HS-27A (cell line): ENCODE measurements at places on chromosomes 3 and 15.

DNA sequence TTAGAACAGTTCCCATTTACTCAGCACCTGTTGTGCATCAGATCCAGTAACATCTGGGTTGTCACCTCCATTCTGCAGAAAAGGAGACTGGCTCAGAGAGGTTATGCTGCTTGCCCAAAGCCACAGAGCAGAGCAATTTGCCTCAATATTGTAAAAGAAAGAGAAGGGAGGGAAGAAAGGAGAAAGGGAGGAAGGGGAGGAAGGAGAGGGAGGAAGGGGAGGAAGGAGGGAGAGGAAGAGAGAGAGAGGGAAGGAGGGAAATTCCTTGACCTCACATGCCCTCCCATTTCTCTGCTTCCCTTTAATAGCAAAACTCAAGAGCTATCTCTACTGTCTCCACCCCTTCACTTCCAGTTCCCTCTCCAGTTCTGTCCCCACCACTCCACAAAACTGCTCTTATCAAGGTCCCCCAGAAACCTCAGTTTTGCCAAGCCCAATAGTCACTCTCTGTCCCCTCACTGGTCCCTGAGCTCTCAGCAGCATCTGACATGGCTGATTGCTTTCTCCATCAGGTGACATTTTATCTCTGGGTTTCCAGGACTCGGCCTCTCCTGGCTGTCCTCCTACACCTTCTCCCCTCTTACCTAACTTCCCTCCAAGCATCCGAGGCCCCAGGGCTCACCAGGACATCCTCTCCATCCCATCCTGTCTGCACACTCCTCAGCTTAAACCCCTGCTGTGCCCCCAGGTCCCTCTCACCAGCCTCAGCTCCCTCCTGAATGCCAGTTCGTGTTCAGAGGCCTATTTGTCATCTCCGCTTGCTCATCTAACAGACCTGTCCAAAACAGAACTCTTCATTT lies 104.7 kb upstream of the LINGO1 start:
- DNase-seq, result no peak

- no peak for DNase-seq
Measured at GRCh38 chr3:5948084-5948483, 760.6 kb downstream of the EDEM1 start.

- DNase-seq, result no peak
Measured at GRCh38 chr15:55829826-55830225, 86.9 kb upstream of the PRTG start.

- no peak for DNase-seq
Measured at GRCh38 chr3:30355622-30356021, 250.8 kb upstream of the TGFBR2 start.

- no peak for DNase-seq
Measured at GRCh38 chr15:63615935-63616334, 18.7 kb downstream of the FBXL22 start.

DNA sequence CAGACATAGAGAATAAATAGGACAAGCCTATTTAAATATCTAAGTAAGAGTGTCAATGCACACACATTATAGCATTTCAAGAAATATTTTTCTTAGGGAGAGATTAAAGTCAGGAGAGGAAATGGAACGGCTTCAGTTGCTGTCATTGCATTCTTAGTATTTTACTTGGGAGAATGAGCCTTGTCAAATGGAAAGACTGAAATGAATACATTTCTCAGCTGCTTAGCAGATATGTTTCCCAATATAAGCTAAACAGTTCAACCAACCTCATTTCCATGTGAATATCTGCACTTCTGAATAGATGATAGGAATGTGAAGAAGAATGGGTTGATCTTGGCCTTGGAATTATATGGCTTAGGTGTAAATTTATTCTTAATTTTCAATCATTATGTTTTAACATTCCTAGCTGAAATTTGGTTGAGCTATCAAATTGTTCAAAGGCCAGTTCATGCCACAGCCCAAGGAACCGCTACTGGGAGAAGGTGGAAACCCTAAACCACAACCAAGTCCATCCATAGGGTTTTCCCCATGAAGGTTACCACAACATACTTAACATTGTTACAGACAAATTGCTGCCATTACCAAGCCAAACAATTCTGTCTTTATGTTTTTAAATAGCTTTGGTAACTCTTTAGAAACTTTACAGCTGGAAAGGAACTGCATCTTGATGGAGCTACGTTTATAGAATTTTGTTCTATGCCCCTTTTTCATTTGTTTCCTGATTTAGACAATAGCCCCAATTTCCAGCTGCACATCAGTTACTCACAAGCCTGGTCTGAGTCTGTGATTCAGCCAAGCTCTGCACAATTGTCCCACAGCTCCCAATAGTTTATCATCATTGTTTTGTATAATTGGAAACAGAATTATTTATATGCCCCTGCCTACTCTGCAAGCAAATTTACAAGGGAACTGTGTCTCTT lies 459.6 kb downstream of the MECOM start:
- DNase-seq, result no peak
